Naive B cell (primary cell): ENCODE measurements at places on chromosomes 16 and 17.

DNA sequence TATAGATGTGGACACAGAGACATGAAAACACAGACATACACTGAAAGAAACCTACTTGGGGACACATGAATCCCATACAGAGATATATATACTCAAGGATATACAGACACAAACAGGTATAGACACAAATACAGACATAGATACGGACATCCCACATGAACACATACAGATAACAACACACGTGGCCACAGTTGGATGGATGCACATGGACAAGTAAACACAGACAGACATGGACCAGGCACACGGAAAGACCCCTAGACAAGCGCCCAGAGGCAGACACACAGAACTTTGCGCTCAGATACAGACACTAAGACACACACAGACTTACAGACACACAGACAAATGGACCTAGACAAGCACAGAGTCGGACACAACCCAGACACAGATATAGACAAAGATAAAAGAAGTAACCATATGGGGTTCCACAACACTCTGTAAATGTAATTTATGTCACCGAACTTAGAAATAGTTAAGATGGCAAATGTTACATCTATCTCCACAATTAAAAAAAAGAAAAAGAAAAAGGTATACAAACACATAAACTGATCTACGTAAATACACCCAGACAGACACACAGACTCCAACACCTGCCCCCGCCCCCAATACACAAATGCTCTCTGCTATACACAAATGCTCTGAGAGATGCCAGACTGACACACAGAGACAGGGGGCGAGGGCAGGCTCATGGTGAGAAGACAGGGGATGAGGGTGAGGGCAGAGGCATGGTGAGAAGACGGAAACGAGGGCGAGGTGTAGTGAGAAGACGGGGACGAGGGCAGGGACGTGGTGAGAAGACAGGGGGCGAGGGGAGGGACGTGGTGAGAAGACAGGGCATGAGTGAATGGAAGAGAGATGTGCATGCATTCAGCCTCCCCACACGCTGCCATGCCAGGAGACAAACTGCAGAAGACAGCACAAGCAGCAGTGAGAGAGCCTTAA, 118.3 kb downstream of the SMG6 start:
- no peak overlapping the region for H3K4me3 ChIP-seq
- no peaks in the 10 kb centered on the region for H3K27me3 ChIP-seq
- peaks cover 24% of the 10 kb centered on the region for H3K36me3 ChIP-seq
- H3K4me1 ChIP-seq: peaks cover 3% of the 10 kb centered on the region
- DNase-seq: no peak

DNA sequence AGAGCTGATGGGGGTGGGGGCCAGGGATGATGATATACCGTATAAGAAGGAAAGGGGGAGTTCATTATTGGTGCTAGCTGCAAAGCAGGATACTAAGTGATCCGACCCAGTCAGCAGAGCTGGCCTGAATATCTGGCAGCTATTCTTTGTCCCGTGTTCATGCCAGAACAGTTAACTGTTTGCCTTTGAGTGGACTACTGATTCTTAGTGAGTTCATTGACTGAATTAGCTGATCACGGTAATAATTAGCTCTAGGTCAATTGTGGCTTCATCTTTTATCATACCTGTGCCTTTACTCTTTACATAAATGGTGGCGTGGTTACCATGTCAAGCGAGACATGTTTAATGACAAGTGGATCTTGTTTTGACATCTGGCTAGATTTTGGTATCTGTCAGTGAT, 5.3 kb downstream of the KPNB1 start:
- H3K4me1 ChIP-seq: peaks cover 61% of the 10 kb centered on the region
- no peak overlapping the region for H3K4me3 ChIP-seq
- H3K27ac ChIP-seq: no peak overlapping the region
- DNase-seq: no peak
- H3K36me3 ChIP-seq: peaks cover 18% of the 10 kb centered on the region

GRCh38 chr17:19883537-19884215, 15.9 kb upstream of the ULK2 start:
- no peaks in the 10 kb centered on the region for H3K4me1 ChIP-seq
- H3K27ac ChIP-seq: no peak overlapping the region
- peaks cover 16% of the 10 kb centered on the region for H3K27me3 ChIP-seq
- DNase-seq: no peak
- H3K4me3 ChIP-seq: no peak overlapping the region
- H3K36me3 ChIP-seq: no peaks in the 10 kb centered on the region

DNA sequence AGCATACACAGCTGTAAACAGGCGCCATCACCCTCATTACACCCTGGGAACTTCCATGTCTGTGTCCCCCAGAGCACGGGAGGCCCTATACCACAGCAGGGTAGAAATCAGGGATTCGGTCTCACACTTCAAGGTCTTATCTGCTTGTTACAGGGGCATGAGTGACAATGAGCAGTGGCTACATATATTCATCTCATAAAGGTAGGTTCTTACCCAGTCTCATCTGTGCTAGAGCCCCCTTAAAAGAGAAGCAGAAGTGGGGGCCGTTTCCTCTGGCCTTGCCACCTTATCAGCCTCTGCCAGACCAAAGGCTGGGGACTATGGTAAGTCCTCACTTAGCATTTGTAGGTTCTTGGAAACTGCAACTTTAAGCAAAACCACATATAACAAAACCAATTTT, 46.5 kb downstream of the IRX5 start:
- H3K27ac ChIP-seq: no peak overlapping the region
- H3K4me3 ChIP-seq: no peak overlapping the region

- H3K4me1 ChIP-seq: no peaks in the 10 kb centered on the region
- no peaks in the 10 kb centered on the region for H3K36me3 ChIP-seq
- no peak overlapping the region for H3K4me3 ChIP-seq
- DNase-seq: no peak
- H3K27ac ChIP-seq: peak overlapping the region; percentile 53
- H3K27me3 ChIP-seq: no peaks in the 10 kb centered on the region
These were observed 154.0 kb downstream of the LGALS9B start for GRCh38 chr17:20313306-20313705.

DNA sequence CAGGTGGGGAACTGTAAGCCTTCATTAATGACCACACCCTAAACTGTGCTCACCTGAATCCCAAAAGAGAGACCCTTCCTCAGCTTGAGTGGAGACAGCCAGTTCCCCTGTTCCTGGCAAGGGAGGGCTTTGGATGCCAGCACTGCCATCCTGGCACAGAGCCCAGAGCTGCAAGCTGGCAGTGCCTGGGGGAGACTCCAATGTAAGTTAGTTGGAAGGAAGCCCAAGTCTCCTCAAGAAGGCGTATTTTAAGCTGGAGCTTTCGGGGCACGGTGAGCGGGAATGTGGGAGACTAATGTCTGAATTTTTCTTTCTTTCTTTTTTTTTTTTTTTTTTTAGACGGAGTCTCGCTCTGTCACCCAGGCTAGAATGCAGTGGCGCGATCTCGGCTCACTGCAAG, 4.7 kb downstream of the CDC42EP4 start:
- DNase-seq: no peak
- no peak overlapping the region for H3K27ac ChIP-seq
- no peaks in the 10 kb centered on the region for H3K36me3 ChIP-seq
- H3K4me3 ChIP-seq: no peak overlapping the region

GRCh38 chr16:10950393-10950792, 6.0 kb downstream of the CLEC16A start:
- no peaks in the 10 kb centered on the region for H3K36me3 ChIP-seq
- peaks cover 78% of the 10 kb centered on the region for H3K4me1 ChIP-seq
- no peak overlapping the region for H3K27ac ChIP-seq
- H3K27me3 ChIP-seq: no peaks in the 10 kb centered on the region
- DNase-seq: no peak
- peak overlapping the region; percentile 83 for H3K4me3 ChIP-seq

GRCh38 chr16:4474192-4474961, at the start of gene NMRAL1:
Gene NMRAL1 (minus strand): TSS chr16:4474625. CDS start chr16:4474132, 493 bp downstream.
- no peaks in the 10 kb centered on the region for H3K27me3 ChIP-seq
- peak within 1 kb of the TSS; percentile 92 for H3K27ac ChIP-seq
- peak; percentile 81 for DNase-seq
- no peaks in the 10 kb centered on the region for H3K36me3 ChIP-seq
- H3K4me1 ChIP-seq: peaks cover 21% of the 10 kb centered on the region

GRCh38 chr16:10940501-10941079, 1.7 kb downstream of the DEXI start:
- H3K4me1 ChIP-seq: peaks cover 75% of the 10 kb centered on the region
- no peak for DNase-seq
- H3K27ac ChIP-seq: peak overlapping the region; percentile 95
- H3K36me3 ChIP-seq: no peaks in the 10 kb centered on the region
- H3K4me3 ChIP-seq: peak overlapping the region; percentile 95

- no peaks in the 10 kb centered on the region for H3K27me3 ChIP-seq
- H3K4me3 ChIP-seq: peak overlapping the region; percentile 20
- H3K27ac ChIP-seq: no peak overlapping the region
- peaks cover 3% of the 10 kb centered on the region for H3K36me3 ChIP-seq
These were observed 4.2 kb downstream of the GIT1 start for GRCh38 chr17:29585080-29585751.

- DNase-seq: peak; percentile 35
- H3K27ac ChIP-seq: peak overlapping the region; percentile 93
- H3K27me3 ChIP-seq: no peaks in the 10 kb centered on the region
- peak overlapping the region; percentile 49 for H3K4me3 ChIP-seq
- no peaks in the 10 kb centered on the region for H3K36me3 ChIP-seq
- H3K4me1 ChIP-seq: peaks cover 30% of the 10 kb centered on the region
These were observed 100.6 kb upstream of the METRNL start for GRCh38 chr17:82978765-82979349.

- H3K36me3 ChIP-seq: peaks cover 40% of the 10 kb centered on the region
- H3K27ac ChIP-seq: peak overlapping the region; percentile 53
- peak overlapping the region; percentile 94 for H3K4me3 ChIP-seq
These were observed 13.4 kb downstream of the IRF8 start for GRCh38 chr16:85912211-85912974.

GRCh38 chr17:30253312-30253711, 17.8 kb upstream of the SLC6A4 start:
- no peaks in the 10 kb centered on the region for H3K4me1 ChIP-seq
- H3K27ac ChIP-seq: no peak overlapping the region
- H3K27me3 ChIP-seq: no peaks in the 10 kb centered on the region
- H3K36me3 ChIP-seq: peaks cover 15% of the 10 kb centered on the region
- no peak for DNase-seq

DNA sequence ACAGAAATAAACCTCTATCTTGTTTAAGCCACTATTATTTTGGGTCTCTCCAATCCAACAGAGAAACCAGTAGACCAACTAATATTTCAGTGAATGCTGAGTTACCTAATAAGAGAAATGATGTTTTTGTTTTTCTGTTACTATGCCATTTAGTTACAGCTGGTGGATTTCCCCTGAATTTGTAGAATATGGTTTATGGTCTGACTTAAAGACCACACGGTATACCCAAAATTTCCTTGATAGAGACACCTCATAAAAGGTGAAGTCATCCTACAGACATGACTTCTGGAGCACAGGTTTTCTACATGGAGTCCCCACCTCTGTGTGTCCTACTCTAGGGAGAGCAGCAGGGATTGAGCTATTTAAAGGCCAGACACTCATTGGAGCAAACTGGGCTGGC, 13.3 kb downstream of the PIK3R5 start:
- peaks cover 54% of the 10 kb centered on the region for H3K4me1 ChIP-seq
- peak overlapping the region; percentile 93 for H3K27ac ChIP-seq

GRCh38 chr16:89700100-89700648, 1.3 kb downstream of the SPATA2L start:
- peak overlapping the region; percentile 95 for H3K27ac ChIP-seq
- H3K4me1 ChIP-seq: peaks cover 7% of the 10 kb centered on the region
- peak overlapping the region; percentile 78 for H3K4me3 ChIP-seq
- DNase-seq: peak; percentile 94

GRCh38 chr17:77191244-77191643, 50.5 kb downstream of the SEC14L1 start:
- H3K4me3 ChIP-seq: no peak overlapping the region
- no peaks in the 10 kb centered on the region for H3K27me3 ChIP-seq
- H3K27ac ChIP-seq: no peak overlapping the region
- no peak for DNase-seq
